ENCODE measurements at places on chromosomes 7 and 10.
A peak's percentile ranks its signal among the peaks of the same experiment; 100 is the strongest.

GRCh38 chr7:150361807-150362621 lies 6.6 kb upstream of the REPIN1 start:
- H3K27ac ChIP-seq: no peak overlapping the region
- no peaks in the 10 kb centered on the region for H3K4me1 ChIP-seq
- H3K36me3 ChIP-seq: no peaks in the 10 kb centered on the region
- no peak for DNase-seq

- H3K27ac ChIP-seq: no peak overlapping the region
- H3K27me3 ChIP-seq: peaks cover 67% of the 10 kb centered on the region
- no peaks in the 10 kb centered on the region for H3K36me3 ChIP-seq
- DNase-seq: no peak
- peaks cover 42% of the 10 kb centered on the region for H3K4me1 ChIP-seq
These were observed 3.8 kb downstream of the NKX2-3 start for GRCh38 chr10:99536338-99537085.

- no peaks in the 10 kb centered on the region for H3K27me3 ChIP-seq
- peak; percentile 51 for DNase-seq
- no peaks in the 10 kb centered on the region for H3K36me3 ChIP-seq
- peak overlapping the region; percentile 92 for H3K27ac ChIP-seq
- peaks cover 31% of the 10 kb centered on the region for H3K4me1 ChIP-seq
- no peak overlapping the region for H3K4me3 ChIP-seq
These were observed 9.4 kb upstream of the PSAP start for GRCh38 chr10:71860243-71861029.

DNA sequence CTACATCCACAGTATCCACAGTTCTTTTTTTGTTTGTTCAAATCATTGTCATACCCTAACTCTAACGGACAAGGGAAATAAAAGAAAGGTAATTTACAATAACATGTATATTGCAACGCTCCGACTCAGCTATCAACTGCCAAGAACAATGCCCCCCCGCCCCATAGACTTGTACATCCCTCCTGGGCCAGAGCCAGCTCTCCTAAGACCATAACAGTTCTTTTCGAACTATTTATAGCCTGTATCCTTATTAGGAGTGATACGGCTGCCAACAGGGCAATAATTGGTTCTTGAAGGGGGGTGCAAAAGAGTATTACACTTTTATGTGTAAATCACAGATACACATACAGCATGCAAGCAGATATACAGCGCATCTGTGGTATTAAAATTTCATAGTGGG lies 495.7 kb downstream of the GALNT17 start:
- H3K36me3 ChIP-seq: no peaks in the 10 kb centered on the region
- H3K4me3 ChIP-seq: no peak overlapping the region
- H3K27me3 ChIP-seq: no peaks in the 10 kb centered on the region
- H3K27ac ChIP-seq: peak overlapping the region; percentile 9
- DNase-seq: no peak

DNA sequence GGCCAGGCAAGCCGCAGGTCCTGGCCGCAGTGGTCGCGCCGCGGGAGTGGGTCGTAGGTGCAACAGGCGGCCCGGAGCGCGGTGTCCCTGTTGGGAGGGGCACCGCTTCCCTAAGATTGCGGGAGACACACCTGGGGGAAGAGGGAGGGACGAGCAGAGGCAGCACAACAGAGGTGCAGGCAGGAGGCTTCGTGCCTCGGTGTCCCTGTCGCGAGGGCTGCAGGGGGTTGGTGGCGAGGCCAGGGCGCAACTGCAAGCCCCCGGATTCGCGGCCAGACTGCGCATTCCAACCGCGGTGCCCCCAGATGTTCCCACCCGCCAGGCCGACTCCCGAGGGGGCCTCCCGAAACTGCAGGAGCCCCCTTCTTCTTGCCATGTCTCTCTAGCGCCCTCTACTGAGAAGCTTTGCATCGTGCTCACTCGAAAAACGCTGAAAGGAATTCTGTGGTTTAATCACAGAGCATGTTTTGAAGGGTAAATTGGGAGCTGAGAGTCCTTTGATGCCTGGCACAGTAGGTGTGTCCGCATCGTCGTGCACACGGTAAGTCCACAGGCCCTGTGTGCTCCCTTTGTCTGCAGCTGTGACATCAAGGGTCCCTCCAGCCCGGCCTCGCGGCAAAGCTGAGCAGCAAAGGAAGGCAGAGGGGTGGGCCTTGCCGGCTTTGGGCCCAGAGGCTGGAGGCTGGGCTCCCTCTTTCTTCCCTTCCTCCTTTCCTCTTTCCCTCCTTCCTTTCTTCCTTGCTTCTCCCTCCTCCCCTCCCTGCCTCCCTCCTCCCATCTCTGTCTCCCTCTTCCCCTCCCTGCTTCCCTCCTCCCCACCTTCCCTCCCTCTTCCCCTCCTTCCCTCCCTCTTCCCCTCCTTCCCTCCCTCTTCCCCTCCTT lies 6.2 kb upstream of the MBL2 start:
- H3K27me3 ChIP-seq: no peaks in the 10 kb centered on the region
- no peak overlapping the region for H3K4me3 ChIP-seq
- no peaks in the 10 kb centered on the region for H3K36me3 ChIP-seq
- no peak for DNase-seq
- no peaks in the 10 kb centered on the region for H3K4me1 ChIP-seq

GRCh38 chr7:155721056-155721455 lies 76.6 kb downstream of the RBM33 start:
- no peak for DNase-seq

GRCh38 chr7:150901160-150902035 lies 49.1 kb downstream of the AOC1 start:
- no peak overlapping the region for H3K4me3 ChIP-seq
- H3K27me3 ChIP-seq: peaks cover 3% of the 10 kb centered on the region
- no peaks in the 10 kb centered on the region for H3K36me3 ChIP-seq
- peaks cover 11% of the 10 kb centered on the region for H3K4me1 ChIP-seq
- no peak for DNase-seq
- no peak overlapping the region for H3K27ac ChIP-seq

DNA sequence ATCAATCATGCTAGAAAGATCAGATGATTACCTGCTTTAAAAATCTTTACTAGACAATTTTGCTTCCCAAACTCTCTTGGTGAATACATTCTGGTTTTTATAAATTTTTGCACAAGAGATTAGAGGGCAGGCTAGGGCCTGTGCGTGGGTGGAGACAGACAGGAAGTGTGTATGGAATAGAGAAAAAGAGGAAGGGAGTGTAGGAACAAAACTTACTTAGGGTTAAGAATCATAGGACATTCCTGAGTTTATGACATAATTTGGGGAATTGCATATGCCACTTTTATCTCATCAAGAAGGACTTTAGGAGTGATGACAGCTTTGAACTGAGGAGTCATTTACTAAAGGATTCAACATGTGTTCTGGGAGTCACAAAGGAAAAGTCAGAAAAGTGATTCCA lies 31.3 kb downstream of the LAMB1 start:
- peaks cover 50% of the 10 kb centered on the region for H3K4me1 ChIP-seq
- no peaks in the 10 kb centered on the region for H3K27me3 ChIP-seq
- peaks cover 3% of the 10 kb centered on the region for H3K36me3 ChIP-seq
- H3K27ac ChIP-seq: peak overlapping the region; percentile 32
- H3K4me3 ChIP-seq: no peak overlapping the region

DNA sequence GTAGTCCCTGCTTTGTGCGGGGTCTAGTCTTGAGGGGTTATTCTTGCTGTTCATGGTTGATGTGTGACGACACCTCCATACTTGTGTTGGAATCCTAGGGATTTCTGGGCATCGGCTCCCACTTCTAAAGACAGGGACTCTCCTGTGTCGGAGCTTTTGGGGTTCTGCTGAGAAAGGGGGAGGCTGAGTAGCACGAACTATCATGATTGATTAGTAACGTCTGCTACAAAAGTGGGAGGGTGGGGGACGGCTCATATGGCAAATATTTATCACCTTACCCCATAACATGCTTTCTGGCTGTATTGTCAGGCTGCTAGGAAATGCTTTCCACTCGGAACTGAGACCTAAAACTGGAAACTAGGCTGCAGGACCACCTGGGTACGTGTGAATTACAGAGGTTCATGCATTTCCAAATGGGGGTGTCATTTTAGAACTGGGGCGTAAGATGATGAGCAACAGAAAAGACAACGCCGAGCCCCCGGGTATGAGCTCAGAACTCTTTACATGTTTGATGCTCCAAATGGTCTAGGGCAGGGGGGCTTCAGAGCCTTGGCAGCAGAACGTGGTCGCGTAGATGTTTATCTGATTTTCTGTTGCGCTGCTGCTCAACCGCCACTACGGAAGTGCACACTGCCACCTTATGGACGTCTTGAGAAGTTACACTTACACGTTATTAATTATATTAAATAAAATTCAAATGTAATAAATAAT lies 15.1 kb upstream of the NME8 start:
- H3K36me3 ChIP-seq: no peaks in the 10 kb centered on the region
- no peaks in the 10 kb centered on the region for H3K27me3 ChIP-seq
- DNase-seq: no peak

DNA sequence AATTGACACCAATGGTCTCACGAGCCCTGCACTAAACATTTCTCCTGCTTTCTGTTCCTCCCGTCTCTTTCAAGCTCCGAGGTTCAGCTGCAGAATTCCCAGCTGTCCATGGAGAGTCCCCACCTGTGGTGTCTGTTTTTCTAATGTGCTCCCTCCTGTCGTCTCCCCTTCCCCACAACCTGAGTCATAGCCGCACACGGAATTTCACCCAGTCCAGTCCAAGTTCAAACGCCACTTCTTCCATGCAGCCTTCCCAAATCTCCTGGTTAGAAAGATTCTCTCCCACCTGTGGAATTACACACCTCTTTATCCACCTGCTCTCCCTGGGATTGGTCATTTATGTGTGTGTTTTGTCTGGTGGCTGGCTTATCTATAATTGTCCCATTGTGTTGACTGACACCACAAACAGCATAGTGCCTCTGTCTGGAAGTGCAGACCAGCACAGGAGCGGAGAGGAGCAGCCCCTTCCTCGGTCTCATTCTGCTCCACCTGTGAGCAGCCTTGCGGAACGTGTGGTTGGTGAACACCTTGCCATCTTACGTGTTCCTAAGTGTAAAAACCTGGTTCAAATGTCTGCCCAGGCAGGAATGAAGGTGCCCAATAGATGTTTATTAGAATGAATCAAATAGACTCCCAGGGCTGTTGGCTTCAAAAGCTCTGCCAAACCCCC lies 3.3 kb upstream of the DIP2C start:
- H3K4me3 ChIP-seq: no peak overlapping the region
- no peak for DNase-seq
- no peaks in the 10 kb centered on the region for H3K36me3 ChIP-seq
- H3K27ac ChIP-seq: no peak overlapping the region

- no peak overlapping the region for H3K4me3 ChIP-seq
- H3K27ac ChIP-seq: no peak overlapping the region
- no peaks in the 10 kb centered on the region for H3K36me3 ChIP-seq
- H3K4me1 ChIP-seq: no peaks in the 10 kb centered on the region
These were observed 77.4 kb upstream of the SEM1 start for GRCh38 chr7:96786998-96787395.

DNA sequence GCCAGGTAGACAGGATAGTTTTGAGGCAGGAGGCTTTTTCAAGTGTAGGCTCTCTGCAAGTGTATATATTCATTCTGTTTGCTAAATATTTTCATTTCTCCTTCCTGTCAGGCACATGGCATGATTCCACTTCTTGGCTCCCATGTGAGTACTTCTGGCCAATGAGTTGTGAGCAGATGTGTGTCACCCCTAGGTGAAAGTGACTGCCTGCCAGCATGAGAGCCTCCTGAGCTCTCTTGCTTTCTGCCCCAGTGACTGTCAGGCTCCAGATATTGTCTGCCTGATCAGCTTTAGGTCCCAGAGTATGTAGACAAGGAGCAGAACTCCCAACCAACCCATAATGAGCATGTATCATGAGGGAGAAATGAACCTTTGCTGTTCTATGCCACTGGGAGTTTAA lies 257.6 kb upstream of the NPY start:
- no peaks in the 10 kb centered on the region for H3K27me3 ChIP-seq
- no peaks in the 10 kb centered on the region for H3K4me1 ChIP-seq
- no peak overlapping the region for H3K4me3 ChIP-seq
- H3K36me3 ChIP-seq: no peaks in the 10 kb centered on the region

- no peaks in the 10 kb centered on the region for H3K4me1 ChIP-seq
- H3K27me3 ChIP-seq: no peaks in the 10 kb centered on the region
These were observed 323.6 kb downstream of the BBS9 start for GRCh38 chr7:33452805-33453502.

- peak overlapping the region; percentile 89 for H3K4me3 ChIP-seq
- peaks cover 60% of the 10 kb centered on the region for H3K4me1 ChIP-seq
- DNase-seq: no peak
- peaks cover 11% of the 10 kb centered on the region for H3K36me3 ChIP-seq
These were observed 3.2 kb downstream of the UBE2H start for GRCh38 chr7:129949292-129950133.

DNA sequence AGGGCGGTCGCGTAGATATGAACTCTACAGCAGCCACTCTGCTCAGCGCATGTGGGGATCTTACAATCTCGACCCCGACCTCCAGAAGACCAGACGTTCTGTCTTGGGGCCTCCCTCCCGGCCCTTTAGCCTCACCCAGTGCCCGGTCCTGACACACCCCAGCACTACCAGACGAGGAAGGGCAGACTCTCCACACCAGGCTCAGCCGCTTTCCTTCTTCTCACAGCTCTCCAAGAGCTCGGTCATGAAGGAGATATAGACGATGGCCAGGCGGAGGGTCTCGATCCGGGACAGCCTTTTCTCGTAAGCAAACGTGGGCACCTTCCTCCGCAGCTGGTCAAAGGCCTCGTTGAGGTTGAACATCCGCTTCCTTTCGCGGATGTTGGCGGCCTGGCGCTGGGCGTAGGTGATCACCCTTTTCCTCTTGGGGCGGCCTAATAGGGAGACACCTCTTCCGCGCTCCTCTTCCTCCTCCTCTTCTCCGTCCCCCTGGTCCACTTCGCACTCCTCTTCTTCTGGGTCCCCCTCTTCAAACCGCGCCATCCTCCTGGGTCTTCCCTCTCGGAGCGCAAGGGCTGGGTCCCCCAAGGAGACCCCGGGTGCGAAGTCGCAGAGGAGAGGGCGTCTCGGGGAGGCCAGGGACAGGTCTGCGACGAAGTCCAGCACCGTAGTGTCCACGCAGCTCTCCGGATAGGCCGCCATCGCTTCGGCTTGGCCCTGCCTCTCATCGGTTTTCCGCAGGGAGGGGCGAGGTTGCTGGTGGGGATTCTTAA lies at the start of gene FERD3L:
Gene FERD3L (minus strand): TSS at position 761 of the 773 bp plus-strand sequence. CDS start 59 bp downstream, at position 702.
- no peak within 1 kb of the TSS for H3K27ac ChIP-seq
- no peak for DNase-seq
- H3K4me1 ChIP-seq: peaks cover 17% of the 10 kb centered on the region
- peaks cover 7% of the 10 kb centered on the region for H3K27me3 ChIP-seq
- H3K4me3 ChIP-seq: peak within 1 kb of the TSS; percentile 47

- no peaks in the 10 kb centered on the region for H3K27me3 ChIP-seq
- no peaks in the 10 kb centered on the region for H3K36me3 ChIP-seq
- H3K4me1 ChIP-seq: no peaks in the 10 kb centered on the region
- DNase-seq: no peak
- H3K27ac ChIP-seq: no peak overlapping the region
- H3K4me3 ChIP-seq: no peak overlapping the region
These were observed 76.6 kb downstream of the SLC16A9 start for GRCh38 chr10:59633063-59633462.

- peak overlapping the region; percentile 80 for H3K27ac ChIP-seq
- peaks cover 10% of the 10 kb centered on the region for H3K36me3 ChIP-seq
- DNase-seq: no peak
- peaks cover 10% of the 10 kb centered on the region for H3K4me1 ChIP-seq
These were observed 7.4 kb upstream of the MICALL2 start for GRCh38 chr7:1466524-1467271.

GRCh38 chr10:132197271-132198067 lies 10.7 kb downstream of the DPYSL4 start:
- H3K4me3 ChIP-seq: no peak overlapping the region
- no peaks in the 10 kb centered on the region for H3K4me1 ChIP-seq
- no peaks in the 10 kb centered on the region for H3K27me3 ChIP-seq

- H3K4me3 ChIP-seq: no peak overlapping the region
- no peaks in the 10 kb centered on the region for H3K27me3 ChIP-seq
- DNase-seq: no peak
- no peak overlapping the region for H3K27ac ChIP-seq
These were observed 107.6 kb downstream of the KCNMA1 start for GRCh38 chr10:77530011-77530410.

GRCh38 chr7:39353615-39354376 lies 212.4 kb upstream of the YAE1 start:
- no peaks in the 10 kb centered on the region for H3K27me3 ChIP-seq
- peaks cover 3% of the 10 kb centered on the region for H3K4me1 ChIP-seq
- H3K27ac ChIP-seq: no peak overlapping the region
- DNase-seq: no peak

Data from esophagus squamous epithelium (tissue), 5 donors.